Activated T-helper 1 cell treated with anti-CD3 and anti-CD28 coated beads, Interleukin-12 subunit alpha, Interleukin-12 subunit beta, Interleukin-2, Interleukin-4 antibody, amounts not matched to agents 30 ng/mL and 10 ng/mL and 1 ng/mL, durations not matched to agents 14 hours and 24 hours and 36 hours (primary cell): ENCODE measurements at places on chromosomes 4 and X. TPM values are rescaled to one million over a fixed set of nuclear protein-coding genes. Genes with fewer than 3 reads are reported as not detected.

PTPN13 gene
- total RNA-seq = 0.44 and 0.66 TPM in 2 replicates

ATP1B4 gene
- not detected in 2 replicates for total RNA-seq

UGT2B10 gene
- total RNA-seq = not detected in 2 replicates

DNA sequence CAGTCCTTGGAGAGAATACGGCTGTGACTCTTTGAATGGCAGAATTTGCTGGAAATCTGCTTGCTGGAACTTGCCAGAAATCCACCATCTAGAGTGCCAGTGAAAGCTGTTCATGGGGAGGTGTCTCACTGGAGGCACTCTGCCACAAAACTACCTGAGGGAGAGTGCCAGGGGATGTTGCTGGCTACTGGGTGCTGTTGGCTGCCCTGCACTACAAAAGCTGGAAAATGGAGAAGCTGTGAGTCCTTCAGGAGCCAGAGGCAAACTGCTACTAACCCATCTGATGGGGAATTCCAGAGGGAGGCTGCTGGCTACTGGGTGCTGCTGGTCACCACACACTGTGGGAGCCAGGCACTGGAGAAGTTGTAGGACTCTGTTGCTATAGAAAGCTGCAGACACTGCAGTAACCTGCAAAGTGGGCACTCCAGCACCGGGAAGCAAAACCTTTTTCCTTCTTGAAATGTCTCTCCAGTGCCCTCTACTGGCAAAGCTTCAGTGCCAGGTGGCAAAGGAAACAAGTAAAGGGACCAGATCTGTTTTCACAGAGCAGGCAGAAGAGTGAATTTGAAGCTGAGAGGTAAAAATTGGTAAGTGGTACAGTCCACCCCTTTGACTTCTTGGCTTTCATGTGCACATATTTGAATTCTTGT lies 47.8 kb upstream of the HSD17B10 start:
- DNase-seq = peak; percentile 20
- H3K27ac ChIP-seq = no peak overlapping the region
- no peaks in the 10 kb centered on the region for H3K36me3 ChIP-seq
- peaks cover 9% of the 10 kb centered on the region for H3K27me3 ChIP-seq
- H3K4me3 ChIP-seq = no peak overlapping the region

- no peak overlapping the region for H3K4me3 ChIP-seq
- no peak overlapping the region for H3K27ac ChIP-seq
- H3K4me1 ChIP-seq = peaks cover 19% of the 10 kb centered on the region
- H3K36me3 ChIP-seq = peaks cover 12% of the 10 kb centered on the region
These were observed 3.3 kb upstream of the TCEAL8 start for GRCh38 chrX:103258275-103258674.

DNA sequence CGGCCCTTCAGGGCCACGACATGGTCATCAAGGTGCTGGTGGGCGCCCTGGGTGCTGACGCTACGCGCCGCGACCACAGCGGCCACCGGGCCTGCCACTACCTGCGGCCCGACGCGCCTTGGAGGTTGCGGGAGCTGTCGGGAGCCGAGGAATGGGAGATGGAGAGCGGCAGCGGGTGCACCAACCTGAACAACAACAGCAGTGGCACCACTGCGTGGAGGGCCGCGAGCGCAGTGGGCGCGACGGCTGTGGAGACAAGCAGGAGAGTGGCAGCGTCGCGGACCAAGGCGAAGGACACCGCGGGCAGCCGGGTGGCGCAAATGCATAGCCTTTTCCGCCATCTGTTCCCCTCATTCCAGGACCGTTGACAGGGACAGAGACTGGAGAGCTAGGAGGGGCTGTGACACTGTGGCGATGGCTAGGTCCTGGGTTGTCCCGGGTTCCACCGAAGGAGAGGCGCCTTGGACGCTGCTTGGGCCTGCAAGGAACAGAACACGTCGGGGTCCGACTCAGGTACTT lies 919 bp downstream of the SOWAHD start:
- no peak for DNase-seq
- H3K4me1 ChIP-seq = peaks cover 41% of the 10 kb centered on the region
- peak overlapping the region; percentile 15 for H3K4me3 ChIP-seq
- no peaks in the 10 kb centered on the region for H3K27me3 ChIP-seq

DNA sequence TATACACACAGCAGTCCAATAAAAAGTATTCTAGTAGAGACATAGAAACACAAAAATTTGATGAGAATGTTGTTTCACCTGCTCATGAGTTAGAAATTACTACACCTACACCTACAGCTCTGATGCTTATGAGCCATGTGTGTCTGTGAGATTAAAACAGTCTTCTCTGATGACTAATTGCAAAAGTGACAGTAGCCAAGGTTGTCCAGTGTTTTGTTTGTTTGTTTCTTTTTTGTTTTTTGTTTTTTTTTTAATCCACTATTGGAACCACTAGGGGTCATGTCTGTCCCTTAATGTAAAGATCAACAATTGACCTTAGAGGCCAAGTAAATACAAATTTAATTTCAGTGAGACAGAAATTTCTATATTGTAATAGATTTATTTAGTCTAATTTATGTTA lies 423.1 kb downstream of the TEX13C start:
- no peak for DNase-seq
- no peaks in the 10 kb centered on the region for H3K4me1 ChIP-seq
- H3K27ac ChIP-seq = no peak overlapping the region

DNA sequence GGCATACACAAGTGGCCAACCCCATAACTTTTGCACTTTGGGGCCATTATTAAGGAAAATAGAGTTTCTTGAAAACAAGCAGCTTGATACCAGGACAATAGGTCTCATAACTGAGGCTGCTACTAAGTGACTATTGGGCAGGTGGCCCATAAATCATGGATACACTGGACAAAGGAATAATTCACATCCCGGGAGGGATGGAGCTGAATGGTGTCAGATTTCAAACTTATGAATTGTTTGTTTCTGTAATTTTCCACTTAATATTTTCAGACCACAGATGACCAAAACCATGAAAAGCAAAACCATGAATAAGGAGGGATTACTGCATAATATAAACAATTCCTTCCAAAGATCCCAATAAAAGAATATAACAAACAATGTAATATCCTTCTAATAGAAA lies 114.4 kb downstream of the WDFY3 start:
- no peak for DNase-seq
- no peak overlapping the region for H3K4me3 ChIP-seq
- H3K27ac ChIP-seq = no peak overlapping the region
- H3K36me3 ChIP-seq = no peaks in the 10 kb centered on the region
- H3K4me1 ChIP-seq = no peaks in the 10 kb centered on the region

DNA sequence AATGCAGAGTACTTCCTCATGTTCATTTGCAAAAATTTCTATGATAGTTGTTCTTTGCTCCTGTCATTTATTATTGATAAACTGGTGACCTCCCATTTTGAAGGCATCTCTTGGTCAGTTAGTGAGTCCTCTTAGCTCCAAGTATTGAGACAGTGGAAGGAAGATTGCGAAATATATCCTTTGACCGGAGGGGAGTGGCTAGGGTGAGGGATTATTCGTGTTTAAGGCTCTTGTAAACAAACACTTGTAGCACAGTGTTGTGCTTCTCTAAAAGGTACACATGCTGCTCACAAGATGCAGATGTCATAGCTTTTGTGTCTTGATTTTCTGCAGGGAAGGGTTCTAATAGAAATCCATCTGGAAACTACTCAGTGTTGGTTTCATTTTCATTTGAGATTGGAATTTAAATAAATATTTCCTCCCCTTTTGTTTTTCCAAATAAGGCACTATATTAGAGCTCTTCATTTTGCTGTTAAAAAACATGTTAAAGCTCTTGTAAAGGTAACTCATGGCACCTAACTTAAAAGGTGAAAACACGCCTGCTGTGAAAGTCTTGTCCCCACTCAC lies 21.8 kb downstream of the TXLNG start:
- H3K4me1 ChIP-seq = peaks cover 14% of the 10 kb centered on the region
- no peak overlapping the region for H3K4me3 ChIP-seq
- DNase-seq = no peak
- H3K27me3 ChIP-seq = no peaks in the 10 kb centered on the region
- H3K36me3 ChIP-seq = peaks cover 6% of the 10 kb centered on the region
- peak overlapping the region; percentile 6 for H3K27ac ChIP-seq

DNA sequence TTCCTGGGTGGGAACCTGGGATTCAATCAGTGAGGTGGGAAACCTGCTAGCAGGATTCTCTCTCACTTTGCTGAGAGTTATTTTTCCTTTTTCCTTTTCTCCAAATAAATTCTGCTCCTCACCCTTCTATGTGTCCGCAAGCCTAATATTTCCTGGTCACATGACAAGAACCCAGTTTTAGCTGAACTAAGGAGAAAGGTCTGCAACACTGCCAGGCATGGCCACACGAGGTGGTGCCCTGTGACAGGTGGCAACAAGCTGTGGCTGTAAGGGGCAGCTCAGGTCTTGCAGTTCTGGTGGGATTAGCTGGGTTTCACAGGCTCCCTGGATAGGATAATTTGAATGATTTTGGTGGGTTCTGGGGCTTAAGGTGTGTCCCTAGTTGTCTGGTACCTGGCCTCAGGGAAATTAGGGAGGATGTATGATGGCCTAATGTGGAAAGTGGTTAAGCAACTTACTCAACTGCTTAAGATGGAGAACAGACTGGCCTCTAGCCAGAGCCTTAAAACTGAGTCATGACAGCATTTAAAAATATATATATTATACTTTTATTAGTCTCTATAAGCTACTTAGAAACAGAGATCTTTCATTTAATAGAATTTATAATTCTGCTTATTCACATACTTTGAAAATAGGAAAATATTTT lies 215.0 kb downstream of the IL15 start:
- DNase-seq = no peak
- no peak overlapping the region for H3K4me3 ChIP-seq
- peaks cover 1% of the 10 kb centered on the region for H3K27me3 ChIP-seq

DNA sequence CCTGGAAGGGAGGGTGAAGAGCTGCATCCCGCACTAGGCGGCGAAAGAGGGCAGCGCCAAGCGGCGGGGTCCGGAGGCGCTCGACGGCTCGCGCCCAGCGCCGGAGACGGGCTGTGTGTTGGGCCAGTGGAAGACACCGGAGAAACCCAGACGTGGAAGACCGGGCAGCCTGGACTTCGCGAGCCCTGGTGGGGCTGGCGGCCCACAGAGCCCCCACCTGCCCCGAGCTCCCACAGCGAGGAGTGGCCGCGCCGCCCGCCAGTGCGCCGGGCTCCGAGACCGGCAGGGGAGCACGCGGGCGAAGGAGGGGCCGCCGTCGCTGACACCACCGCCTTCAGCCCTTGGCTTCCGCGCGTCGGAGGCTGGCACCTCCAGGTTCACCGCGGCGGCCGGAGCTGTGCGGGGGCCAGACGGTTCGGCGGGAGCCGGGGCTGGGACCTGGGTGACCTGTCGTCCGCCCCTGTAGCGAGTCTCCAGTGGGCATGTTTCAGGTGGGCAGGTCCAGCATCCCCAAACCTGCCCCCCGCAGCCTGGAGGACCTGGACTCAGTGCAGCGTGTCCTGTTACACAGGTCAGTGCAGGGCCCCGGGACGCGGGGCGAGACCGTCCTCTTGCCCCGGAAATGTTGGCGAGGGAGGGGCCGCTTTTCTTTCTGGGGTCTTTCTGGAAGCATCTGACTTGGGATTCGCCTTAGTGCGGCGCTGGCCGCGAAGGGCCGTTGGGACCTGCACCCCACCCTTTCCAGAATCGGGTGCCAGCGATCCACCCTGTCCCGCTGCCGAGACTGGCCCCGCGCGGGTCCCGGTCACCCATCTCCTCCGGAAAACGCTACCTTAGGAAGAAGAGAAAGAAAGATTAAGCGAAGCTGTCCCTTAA lies 9.6 kb upstream of the INTU start:
- DNase-seq = no peak
- peaks cover 7% of the 10 kb centered on the region for H3K4me1 ChIP-seq
- H3K36me3 ChIP-seq = no peaks in the 10 kb centered on the region
- H3K4me3 ChIP-seq = peak overlapping the region; percentile 26
- no peak overlapping the region for H3K27ac ChIP-seq
- H3K27me3 ChIP-seq = peaks cover 30% of the 10 kb centered on the region

DNA sequence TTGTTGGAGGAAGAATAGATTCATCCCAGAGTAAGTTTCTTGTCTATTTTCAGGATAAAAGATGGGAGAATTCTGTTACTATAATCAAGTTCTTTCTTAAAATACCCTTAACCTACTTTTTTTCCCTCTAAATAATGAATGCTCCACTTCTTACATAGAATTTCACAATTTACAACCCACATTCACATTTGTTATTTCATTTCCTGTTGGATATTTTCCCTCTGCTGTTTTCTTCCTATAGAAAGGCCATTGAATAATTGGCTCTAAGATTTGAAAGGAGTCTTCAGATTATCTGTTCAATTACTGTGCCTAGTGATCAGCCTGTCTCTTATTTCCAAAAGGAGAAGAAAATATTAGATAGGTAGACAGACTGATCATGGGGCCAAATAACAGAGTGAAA lies 79.7 kb downstream of the CPE start:
- H3K36me3 ChIP-seq = no peaks in the 10 kb centered on the region
- no peak for DNase-seq
- H3K4me1 ChIP-seq = no peaks in the 10 kb centered on the region
- no peak overlapping the region for H3K27ac ChIP-seq
- H3K4me3 ChIP-seq = no peak overlapping the region
- peaks cover 20% of the 10 kb centered on the region for H3K27me3 ChIP-seq

DNA sequence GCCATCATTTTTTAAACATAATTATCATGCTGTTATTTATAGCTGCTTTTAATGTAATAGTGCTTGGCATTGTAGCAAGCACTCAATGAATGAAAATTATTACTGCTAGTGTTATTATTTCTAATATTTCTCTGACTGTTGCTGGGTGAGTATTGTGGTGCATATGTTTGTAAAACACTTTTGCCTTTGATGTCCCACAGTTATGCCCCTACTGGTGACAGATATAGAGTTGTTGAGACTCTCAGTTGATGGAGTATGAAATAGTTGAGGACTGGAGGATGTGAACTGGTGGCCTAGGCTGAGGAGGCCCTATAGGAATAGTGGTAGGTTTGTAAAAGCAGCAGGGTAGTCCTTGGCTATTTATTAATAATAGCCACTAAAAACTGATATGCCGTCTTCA lies 9.6 kb downstream of the INTS6L start:
- peaks cover 41% of the 10 kb centered on the region for H3K4me1 ChIP-seq
- H3K36me3 ChIP-seq = peaks cover 32% of the 10 kb centered on the region
- H3K4me3 ChIP-seq = no peak overlapping the region
- H3K27me3 ChIP-seq = no peaks in the 10 kb centered on the region
- DNase-seq = no peak

- H3K36me3 ChIP-seq = no peaks in the 10 kb centered on the region
- no peak overlapping the region for H3K27ac ChIP-seq
- H3K4me3 ChIP-seq = no peak overlapping the region
These were observed 369.6 kb downstream of the PCDH7 start for GRCh38 chr4:31089815-31090214.

- H3K4me1 ChIP-seq = no peaks in the 10 kb centered on the region
- no peaks in the 10 kb centered on the region for H3K27me3 ChIP-seq
- H3K4me3 ChIP-seq = no peak overlapping the region
- H3K27ac ChIP-seq = no peak overlapping the region
- no peak for DNase-seq
- H3K36me3 ChIP-seq = no peaks in the 10 kb centered on the region
These were observed 2153.6 kb upstream of the AGA start for GRCh38 chr4:179595671-179596410.

- H3K27me3 ChIP-seq = no peaks in the 10 kb centered on the region
- no peaks in the 10 kb centered on the region for H3K36me3 ChIP-seq
- H3K27ac ChIP-seq = no peak overlapping the region
- no peak overlapping the region for H3K4me3 ChIP-seq
These were observed 150.8 kb upstream of the BOD1L1 start for GRCh38 chr4:13778367-13778766.
